ENCODE measurements at places on chromosomes 2 and 18.
A peak's percentile ranks its signal among the peaks of the same experiment; 100 is the strongest.

GRCh38 chr2:106085181-106085940, 108.7 kb downstream of the UXS1 start:
- DNase-seq: peak; percentile 64

- DNase-seq: no peak
Measured at GRCh38 chr2:179562330-179562885, 297.8 kb upstream of the SESTD1 start.

DNA sequence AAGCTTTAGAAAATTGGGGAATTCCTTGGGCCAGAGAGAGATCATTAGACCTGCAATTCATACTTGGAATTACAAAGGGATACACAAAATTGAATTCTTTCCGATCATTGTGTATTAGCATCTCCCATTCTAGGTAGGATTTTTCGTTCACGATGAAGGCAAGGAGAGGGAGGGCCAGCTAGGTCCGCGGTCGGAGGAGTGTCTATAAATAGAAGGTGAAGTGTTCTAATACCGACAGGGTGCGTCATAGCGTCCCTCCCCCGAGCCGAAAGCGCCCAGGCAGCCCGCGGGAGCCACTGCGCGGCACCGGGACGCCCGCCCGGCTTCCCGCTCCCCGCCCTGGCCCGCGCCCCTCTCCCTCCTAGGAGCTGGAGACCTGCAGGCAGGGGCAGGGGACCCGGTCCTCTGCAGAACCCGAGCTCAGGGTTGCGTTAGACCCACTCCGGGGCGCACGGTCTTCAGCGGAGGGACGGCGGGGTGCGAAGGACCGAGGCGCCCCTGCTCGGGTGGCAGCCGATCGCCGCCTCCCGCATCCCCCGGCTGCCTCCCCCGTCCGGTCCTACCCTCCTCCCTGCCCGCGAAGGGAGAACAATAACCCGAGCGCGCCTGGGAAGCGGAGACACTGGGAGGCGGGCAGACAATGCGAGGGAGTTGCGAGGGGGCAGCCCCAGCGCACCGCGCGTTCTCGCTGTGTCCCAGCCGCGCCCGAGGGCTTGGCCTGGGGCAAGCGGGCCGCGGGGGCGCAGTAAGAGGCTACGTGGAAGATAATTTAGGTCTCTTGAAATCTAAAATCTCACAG, 114.2 kb upstream of the SERTAD2 start:
- peak; percentile 88 for DNase-seq

GRCh38 chr2:241616168-241617125, 20.5 kb downstream of the THAP4 start:
- DNase-seq: no peak

DNA sequence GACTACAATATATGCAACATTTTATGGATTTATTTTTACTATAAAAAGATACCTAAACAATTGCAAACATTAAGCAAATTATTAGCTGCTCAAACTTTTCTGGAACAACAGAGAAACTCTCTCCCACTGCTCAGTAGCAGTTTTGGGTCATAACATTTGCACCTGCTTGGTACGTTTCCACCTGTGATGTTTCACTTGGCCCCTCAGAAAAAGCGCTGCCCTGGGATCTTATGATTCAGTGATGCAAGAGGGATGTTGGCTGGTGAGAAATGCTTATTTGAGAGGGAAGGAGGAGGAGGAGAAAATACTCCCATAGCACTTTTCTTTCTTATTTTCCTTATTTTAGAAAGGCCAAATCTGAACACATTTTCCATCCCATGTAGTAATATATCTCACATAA, 9.2 kb downstream of the IRS1 start:
- DNase-seq: no peak

DNA sequence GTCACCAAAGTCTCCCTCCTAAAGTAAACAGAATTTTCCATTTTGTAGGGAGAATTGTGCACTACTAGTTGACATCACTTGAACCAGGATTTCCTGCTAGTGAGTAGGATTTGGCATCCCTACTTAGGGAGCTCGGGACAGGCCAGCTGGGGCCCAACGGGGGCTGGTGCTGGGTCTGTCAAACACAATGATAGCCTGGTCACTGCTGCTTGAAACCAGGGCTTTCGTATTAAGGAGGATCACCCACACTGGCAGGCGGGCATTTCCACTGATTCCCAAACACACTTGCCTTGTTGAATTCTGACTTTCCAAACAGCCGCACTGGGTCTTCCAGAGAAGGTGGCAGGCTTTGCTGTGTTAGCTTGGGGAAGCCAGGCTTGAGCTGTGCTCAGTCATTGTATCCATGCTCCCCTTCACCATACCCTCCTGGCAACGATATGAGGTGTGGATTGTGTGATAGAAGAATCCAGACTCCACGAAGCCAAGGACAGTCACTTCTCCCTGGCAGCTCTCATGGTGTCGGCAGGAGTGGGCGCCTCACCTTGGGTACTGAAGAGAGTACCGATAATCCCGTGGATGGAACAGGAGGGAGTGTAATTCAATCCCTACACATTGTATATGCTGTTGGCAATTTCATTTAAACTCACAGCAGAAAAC, 7.5 kb downstream of the GDF7 start:
- DNase-seq: no peak

DNA sequence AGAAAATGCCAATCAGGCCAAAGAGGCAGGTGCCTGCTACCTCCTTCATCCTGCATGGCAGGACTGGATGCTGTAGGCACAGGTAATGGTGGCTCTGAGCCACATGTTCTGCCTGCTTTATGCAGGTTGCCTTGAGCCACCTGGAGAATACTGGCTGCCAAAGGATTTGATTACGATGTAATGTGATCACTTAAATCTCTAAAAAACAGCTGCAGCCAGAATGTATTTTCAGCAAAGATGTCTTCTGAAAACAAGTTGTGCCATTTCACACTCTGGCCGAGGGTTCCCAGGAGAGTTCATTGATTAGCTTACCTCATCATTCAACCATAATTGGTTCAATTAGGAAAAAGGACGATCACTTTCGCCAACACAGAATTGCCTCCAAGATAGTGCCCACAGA, 17.9 kb upstream of the MSGN1 start:
- DNase-seq: no peak

GRCh38 chr18:32042337-32042736, 23.7 kb downstream of the RNF125 start:
- no peak for DNase-seq

- DNase-seq: no peak
Measured at GRCh38 chr18:51235009-51235789, 37.7 kb upstream of the MEX3C start.

DNA sequence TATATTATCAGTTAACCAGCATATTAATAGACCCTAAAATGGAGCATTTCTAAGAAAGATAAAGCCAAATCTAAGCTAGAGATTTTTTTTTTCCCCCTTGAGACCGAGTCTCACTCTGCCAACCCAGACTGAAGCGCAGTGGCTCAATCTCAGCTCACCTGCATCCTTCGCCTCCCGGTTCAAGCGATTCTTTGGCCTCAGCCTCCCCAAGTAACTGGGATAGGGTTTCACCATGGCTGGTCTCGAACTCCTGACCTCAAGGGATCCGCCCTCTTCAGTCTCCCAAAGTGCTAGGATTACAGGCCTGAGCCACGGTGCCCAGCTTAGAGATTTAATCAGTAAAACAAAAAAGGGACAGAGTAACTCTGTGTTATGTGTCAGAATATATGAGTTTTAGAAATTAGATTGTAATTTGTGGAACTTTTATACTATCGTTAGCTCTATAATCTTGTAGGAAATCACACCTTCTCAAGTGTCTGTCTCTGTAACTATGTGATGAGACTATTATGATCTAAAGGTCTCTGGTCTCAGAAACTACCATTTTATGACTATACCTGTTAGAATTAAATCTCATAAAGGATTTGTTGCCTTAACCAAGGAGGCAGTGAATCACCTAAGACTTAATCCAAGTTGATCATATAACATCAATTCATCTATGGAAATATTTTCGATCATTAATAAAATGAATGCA, 34.0 kb downstream of the YWHAQ start:
- DNase-seq: peak; percentile 30

DNA sequence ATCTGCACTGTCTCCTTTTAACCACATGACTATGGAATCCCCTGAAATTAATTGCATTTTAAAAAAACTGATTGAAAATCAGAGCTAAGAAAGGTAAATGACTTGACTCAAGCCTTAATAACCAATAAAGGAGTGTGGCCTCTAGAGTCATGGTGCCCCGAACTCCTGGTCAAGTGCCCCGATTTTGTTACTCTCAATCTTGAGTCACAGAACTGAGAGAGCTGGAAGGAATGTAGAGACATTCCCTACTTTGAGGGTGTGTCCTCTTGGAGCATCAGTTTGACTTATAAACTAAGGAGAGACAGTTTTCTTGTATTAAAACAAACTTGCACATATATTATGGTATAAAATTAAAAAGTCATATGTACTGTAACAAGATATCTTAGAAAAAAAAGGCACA, 2.4 kb downstream of the WDR43 start:
- DNase-seq: no peak

DNA sequence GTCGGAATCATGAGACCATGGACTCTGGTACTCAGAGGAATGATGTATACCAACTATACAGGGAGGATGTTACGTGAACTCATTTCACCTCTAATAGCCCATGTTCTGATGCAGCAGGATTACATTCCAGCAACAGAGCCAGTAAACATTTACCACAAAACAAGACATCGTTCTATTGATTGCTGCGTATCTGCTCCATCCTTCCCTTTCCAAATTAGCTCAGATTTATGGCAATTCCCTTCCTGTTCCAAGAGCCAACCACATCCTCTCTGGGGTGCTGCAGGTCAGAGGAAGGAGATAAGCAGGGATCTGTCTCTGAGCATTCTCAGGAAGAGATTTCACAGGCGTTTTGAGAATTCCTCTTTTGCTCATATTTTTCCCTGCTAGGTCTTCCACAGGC, 98.3 kb downstream of the KLF7 start:
- no peak for DNase-seq

DNA sequence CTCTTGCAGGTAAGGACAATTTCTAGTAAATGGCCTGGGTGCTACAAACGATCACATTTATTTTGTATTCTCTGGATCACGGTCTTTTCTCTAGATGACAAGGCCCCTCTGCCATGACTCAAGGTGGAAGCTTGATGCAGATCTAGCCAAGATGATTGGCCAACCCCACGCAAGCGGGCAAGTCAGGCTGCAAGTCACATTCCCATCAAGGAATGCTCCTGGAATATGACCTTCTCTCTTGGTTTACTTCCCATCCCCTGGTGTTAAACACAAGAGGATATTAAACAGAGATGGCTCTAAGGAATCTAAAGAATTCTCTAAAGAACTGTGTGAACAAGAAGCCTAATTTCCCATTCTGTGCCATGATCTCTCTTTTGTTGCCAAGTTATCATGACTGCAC, 97.3 kb upstream of the SERPINE2 start:
- DNase-seq: no peak

- no peak for DNase-seq
Measured at GRCh38 chr2:70962211-70962884, 16.1 kb upstream of the ANKRD53 start.

DNA sequence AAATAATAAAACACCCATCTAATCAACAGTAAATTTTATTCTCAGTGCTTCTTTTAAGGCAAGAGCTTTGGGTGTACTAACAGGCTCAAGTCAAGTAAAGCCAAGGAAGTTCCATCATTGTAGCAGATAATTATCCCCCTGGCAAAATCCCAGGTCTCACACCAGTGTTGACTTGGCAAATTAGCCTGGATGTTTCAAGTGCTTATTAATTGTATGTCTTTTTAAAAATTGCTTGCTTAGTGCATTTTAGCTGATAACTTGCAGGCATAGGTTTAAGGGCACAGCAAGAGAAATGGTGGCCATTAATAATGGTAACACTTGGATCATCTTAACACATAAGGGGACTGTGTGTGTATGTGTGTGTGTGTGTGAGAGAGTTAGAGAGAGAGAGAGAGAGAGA, 42.0 kb upstream of the FMNL2 start:
- DNase-seq: no peak

GRCh38 chr2:200378652-200379290, 72.3 kb downstream of the SPATS2L start:
- DNase-seq: no peak

DNA sequence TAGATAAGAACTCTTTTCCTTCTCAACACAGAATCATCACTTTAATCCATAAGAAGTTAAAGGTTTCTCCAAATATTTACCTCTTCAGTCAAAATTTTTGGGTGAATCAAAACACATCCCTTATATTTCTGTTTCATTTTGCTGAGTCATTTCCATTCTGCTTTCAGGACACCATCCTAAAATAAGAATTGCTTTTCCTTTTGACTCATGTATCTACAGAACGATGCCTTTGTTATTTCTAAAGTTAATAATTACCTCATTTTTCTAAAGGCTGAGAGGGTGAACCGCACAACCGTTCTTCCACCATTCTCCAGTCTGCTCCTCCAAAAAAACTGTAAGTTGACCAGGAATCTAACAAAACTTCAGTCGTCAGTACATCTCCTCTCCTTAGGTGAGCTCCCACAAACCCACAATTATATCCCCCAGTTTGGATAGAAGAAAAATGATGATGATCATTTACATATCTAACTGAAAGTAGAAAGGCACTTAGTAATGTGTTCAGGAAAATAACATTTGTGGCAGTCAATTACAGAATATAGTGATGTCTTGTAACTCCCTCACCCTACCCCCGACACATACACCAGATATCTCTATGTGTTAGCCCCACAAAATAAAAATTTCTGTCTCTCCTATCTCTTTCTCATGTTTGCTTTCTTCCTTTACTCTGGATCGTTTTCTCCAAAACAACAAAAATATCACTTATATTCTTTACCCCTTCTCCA, 162.5 kb downstream of the RAD51AP2 start:
- no peak for DNase-seq

DNA sequence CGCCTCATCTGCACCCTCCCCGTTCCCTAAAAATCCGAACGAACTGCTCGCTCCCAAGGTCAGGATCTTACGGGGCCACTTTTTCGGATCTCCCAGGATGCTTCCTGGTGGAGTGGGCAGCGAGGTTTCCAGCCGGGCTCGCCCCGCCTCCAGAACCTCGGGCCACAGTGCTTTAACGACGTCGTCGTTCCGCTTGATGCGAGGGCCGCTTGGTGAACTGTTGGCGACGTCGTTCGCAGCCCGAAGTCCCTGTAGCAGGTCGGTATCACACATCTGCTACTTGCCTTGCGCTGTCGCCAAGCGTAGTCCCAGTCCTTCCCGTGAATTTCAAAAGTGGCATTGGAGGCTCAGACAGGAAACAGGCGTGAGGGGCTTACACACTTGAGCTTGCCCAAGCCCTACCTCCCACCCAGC, 15.3 kb downstream of the EVX2 start:
- no peak for DNase-seq
